Fibroblast of lung (primary cell): ENCODE measurements at places on chromosomes 1 and 21. TPM values are rescaled to one million over a fixed set of nuclear protein-coding genes. Genes with fewer than 3 reads are reported as not detected.

The PTTG1IP gene
- 159 and 240 TPM in 2 replicates for total RNA-seq

- DNase-seq: no peak
These were observed 31.1 kb upstream of the FMOD start for GRCh38 chr1:203382026-203382425.

- DNase-seq: no peak
These were observed 3.5 kb upstream of the TRIT1 start for GRCh38 chr1:39886757-39887231.

The PADI2 gene
- not detected in 2 replicates for total RNA-seq

The CEP85 gene
- 3.9 and 6.9 TPM in 2 replicates for total RNA-seq

DNA sequence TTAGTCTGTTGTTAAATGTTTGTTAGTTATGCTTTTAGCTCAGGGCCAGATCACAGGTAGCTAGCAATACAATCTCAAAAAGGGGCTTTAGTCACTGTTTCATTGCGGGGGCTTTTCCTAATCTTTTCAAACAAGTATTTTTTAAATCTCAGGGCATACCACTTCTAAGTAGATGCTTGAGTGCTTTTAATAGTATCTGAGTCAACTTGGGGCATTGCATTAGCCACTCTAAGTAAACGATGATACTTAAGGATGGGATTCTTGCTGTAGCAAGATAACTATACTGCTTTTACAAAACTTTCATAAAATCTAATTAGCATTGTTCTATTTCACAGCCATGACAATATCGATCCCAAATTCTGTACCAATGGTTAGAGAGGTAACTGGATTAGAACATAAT is 11.6 kb downstream of the CDC42BPA start:
- no peak for DNase-seq

GRCh38 chr21:42819861-42820615 is 59.3 kb downstream of the WDR4 start:
- no peak for DNase-seq

DNA sequence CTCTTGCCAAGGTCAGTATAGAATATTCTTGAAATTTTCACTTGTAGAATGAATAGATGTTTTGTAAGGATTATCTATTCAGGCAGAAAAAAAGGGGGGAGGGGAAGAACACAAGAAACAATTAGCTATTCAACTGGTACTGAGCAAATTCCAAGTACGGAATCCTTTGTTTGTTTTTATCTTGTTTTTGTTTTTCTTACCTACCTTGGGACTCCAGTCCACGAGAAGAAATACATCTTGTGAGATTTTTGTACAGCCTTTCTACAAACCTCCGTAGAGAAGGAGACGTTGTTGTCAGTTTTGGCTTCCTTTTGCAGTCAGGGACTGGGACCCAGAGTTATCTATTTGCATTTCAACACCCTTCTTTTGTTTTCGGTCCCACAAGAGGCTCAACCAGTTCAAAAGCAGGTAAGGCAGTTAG is 36.0 kb downstream of the ZNF281 start:
- DNase-seq: no peak

GRCh38 chr1:209291715-209292114 is 291.8 kb upstream of the CAMK1G start:
- DNase-seq: no peak

DNA sequence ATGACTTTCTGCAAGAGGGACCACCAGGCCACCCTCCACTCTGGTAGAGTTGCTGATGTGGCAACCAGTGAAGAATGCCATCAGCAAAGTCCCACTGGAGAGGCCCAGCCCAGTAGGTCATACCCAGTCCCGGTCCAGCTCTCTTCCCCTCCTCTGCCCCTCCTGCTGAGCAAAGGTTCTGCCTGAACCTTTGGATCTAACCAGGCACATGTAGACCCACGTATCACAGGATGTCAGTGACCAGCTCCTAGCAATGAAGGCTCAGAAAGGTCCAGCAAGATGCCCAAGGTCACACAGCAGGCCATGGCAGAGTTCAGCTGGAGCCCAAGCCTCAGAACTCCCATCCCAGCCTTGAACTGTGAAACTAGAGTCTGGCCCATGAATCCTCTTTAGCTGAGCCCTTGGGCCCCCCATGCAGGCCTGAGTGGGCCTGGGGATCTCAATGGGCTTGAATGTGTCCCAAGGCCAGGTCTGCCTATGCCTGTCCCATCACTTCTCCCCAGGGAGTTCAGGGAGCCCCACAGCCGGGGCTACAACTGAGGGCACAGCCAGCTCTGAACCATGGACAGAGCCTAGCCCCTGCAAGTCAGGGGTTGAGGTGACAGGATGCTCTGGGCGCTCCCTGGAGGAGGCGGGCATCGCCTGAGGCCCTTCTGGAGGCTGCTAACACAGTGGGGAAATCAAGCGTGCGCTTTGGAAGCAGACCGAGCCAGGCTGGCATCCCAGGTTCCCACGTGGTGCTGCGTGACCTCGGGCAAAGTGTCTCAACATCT is 21.4 kb upstream of the PADI1 start:
- no peak for DNase-seq

DNA sequence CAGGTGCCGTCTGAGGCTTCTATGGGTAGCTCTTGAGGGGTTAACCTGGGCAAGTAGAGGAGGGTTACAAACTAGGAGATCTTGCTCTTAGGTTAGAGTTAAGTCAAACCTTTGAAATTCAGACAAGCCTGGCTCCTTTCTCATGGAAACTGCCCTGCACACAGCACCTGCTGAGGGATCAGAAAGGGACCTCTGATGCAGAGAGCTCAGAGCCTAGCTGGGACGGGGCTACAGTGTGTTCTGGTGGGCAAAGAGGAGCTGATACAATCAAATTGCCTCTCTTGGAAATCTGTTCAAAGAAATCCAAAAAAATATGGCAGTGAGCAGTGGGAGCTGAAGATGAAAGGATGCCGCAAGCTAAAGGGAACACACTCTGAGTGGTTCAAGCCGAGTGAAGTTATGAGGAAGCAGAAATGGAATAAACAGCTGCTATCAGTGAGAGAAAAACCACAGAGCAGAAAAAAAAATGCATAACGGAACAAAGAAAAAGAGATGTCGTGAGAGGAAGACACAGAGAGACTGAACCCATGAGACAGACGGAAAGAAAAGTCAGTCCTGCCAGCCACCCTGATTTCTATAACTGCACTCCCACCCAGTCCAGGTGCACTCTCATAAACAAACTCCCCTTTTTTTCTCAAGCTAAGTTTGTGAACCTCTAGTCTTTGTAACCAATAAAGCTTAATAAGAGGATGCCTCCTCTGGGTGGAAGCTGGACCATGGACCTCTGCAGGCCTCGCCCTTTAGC is 26.6 kb downstream of the PAFAH2 start:
- no peak for DNase-seq

GRCh38 chr1:28936528-28936927 is 22.2 kb downstream of the EPB41 start:
- DNase-seq: no peak
